ENCODE measurements at places on chromosomes 3 and 15.

DNA sequence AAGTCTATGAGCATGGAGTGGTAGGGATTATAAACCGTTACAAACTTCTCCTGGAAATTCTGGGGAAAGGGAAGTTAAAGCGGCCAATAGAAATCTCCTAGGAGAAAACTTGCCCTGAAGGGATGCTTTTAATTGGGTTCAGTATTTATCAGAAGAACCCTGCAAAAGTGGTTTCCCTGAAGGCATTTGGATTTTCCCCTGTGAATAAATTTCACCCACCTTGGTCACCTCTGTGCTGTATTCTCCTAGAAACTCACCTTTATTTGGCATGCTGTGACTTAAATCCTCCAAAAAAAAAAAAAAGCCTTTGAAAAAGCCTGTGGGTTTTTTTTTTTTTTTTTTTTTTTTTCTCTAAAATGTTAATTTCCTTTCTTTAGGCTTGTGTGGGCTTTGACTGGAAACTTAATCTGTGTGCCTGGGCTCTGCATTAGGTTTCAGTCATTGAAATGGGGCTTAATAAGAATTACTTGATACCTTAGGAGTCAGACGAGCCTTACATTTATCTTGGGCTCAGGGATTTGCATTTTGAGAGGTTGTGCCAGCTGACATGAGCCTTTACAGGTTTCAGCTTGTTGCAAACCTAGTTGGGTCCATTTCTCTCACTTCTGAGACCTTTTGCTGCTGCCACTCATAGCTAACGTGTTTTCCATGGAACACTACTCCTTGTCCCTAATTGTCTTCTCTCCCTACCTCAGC, 22.0 kb downstream of the TGFBR2 start:
- DNase-seq = no peak
- H3K4me3 ChIP-seq = no peak overlapping the region
- peaks cover 49% of the 10 kb centered on the region for H3K36me3 ChIP-seq
- peak overlapping the region; percentile 69 for H3K27ac ChIP-seq

DNA sequence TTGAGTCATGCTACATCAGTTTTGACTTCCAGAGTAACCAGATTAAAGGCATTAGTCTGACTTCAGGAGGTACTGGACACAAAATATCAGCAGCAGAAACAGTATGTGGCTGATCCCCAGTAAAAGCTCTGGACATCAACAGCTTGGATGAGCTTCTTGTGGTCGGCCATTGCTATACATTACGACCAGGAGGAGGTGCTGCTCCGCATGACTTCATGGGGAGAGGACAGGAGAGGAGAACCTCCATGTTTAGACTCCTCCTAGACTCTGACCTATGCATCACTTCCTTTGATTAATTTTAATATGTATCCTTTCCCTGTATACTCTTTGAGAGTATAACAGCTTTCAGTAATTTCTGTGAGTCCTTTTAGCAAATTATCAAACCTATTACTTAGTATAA, 285.6 kb upstream of the ARHGEF26 start:
- no peak overlapping the region for H3K27ac ChIP-seq
- no peaks in the 10 kb centered on the region for H3K4me1 ChIP-seq
- no peaks in the 10 kb centered on the region for H3K36me3 ChIP-seq
- no peaks in the 10 kb centered on the region for H3K27me3 ChIP-seq

GRCh38 chr3:133486658-133487057, 86.8 kb downstream of the BFSP2 start:
- H3K4me1 ChIP-seq = peaks cover 9% of the 10 kb centered on the region
- H3K27me3 ChIP-seq = no peaks in the 10 kb centered on the region
- H3K36me3 ChIP-seq = no peaks in the 10 kb centered on the region
- H3K4me3 ChIP-seq = no peak overlapping the region
- H3K27ac ChIP-seq = no peak overlapping the region
- no peak for DNase-seq

- H3K27me3 ChIP-seq = no peaks in the 10 kb centered on the region
- no peaks in the 10 kb centered on the region for H3K36me3 ChIP-seq
- H3K4me1 ChIP-seq = no peaks in the 10 kb centered on the region
- no peak for DNase-seq
These were observed 50.9 kb downstream of the FRMD5 start for GRCh38 chr15:44144184-44144583.

DNA sequence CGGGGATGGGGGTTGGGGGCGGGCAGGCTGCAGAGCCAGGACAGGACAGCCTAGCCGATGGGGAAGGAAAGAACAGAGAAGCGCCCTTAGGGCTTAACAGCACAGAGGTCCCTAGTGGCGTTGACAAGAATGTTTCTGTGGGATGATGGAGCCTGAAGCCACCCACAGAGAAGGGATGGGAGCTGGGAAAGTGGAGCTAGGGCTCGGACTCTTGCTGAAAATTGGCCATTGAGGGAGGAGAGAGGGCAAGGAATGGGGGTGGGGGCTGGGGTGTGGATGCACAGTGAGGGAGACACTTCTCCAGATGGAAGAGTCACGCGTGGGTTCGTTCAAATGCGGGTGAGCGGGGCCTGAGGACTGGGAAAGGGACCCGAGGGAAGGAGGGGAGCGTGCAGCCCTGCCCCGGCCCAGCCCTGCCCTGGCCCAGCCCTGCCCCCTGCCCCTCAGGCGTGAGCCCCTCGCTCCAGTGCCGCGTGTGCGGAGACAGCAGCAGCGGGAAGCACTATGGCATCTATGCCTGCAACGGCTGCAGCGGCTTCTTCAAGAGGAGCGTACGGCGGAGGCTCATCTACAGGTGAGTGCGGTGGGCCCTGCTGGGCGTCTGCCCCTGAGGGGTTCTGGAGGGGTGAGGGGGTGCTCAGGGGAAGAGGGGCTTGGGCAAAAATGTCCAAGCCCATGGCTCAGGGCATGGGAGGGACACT, 832 bp downstream of the NR2E3 start:
- H3K27me3 ChIP-seq = peaks cover 47% of the 10 kb centered on the region
- no peak overlapping the region for H3K4me3 ChIP-seq
- no peak for DNase-seq

- no peaks in the 10 kb centered on the region for H3K27me3 ChIP-seq
- no peaks in the 10 kb centered on the region for H3K4me1 ChIP-seq
- H3K36me3 ChIP-seq = no peaks in the 10 kb centered on the region
These were observed 15.3 kb downstream of the P2RY14 start for GRCh38 chr3:151262871-151263525.

All from HepG2 (cell line).